ENCODE measurements at places on chromosomes 16 and 17. TPM values are rescaled to one million over a fixed set of nuclear protein-coding genes. Genes with fewer than 3 reads are reported as not detected.

The KRTAP16-1 gene
- not detected for total RNA-seq

The NPIPA2 gene
- 6.2 TPM for total RNA-seq

The MYH2 gene
- not detected for total RNA-seq

The SOX8 gene
- total RNA-seq: 0.61 TPM

The TOM1L2 gene
- 9.3 TPM for total RNA-seq

The ABI3 gene
- 32.8 TPM for total RNA-seq

The TBC1D3 gene
- not detected for total RNA-seq

The CLEC18C gene
- 0.47 TPM for total RNA-seq

The ENPP7 gene
- total RNA-seq: 0.16 TPM

The PER1 gene
- total RNA-seq: 37.4 TPM

The MT1A gene
- 0.60 TPM for total RNA-seq

The SPIRE2 gene
- 2.7 TPM for total RNA-seq

The CSH1 gene
- total RNA-seq: not detected

The PIEZO1 gene
- 214 TPM for total RNA-seq

The CHD9NB gene
- 1.1 TPM for total RNA-seq

The GSDMA gene
- total RNA-seq: 0.73 TPM

The C17orf50 gene
- not detected for total RNA-seq

The DPEP3 gene
- total RNA-seq: not detected

The TBC1D16 gene
- 1.9 TPM for total RNA-seq

The HSPB9 gene
- total RNA-seq: not detected

The PSMD12 gene
- total RNA-seq: 87.4 TPM

The KRT39 gene
- not detected for total RNA-seq

The SLC46A1 gene
- 8.1 TPM for total RNA-seq

The ZNF598 gene
- total RNA-seq: 105 TPM

The CCL14 gene
- total RNA-seq: not detected

The PARN gene
- total RNA-seq: 55.4 TPM

The NLE1 gene
- 54.4 TPM for total RNA-seq

The EXOC3L1 gene
- 0.34 TPM for total RNA-seq

The RNF43 gene
- 0.47 TPM for total RNA-seq

Measured in activated T-helper 1 cell treated with anti-CD3 and anti-CD28 coated beads, Interleukin-12 subunit alpha, Interleukin-12 subunit beta, Interleukin-2, Interleukin-4 antibody, amounts not matched to agents 30 ng/mL and 10 ng/mL and 1 ng/mL, durations not matched to agents 14 hours and 24 hours and 36 hours (primary cell).